ENCODE measurements at places on chromosomes 3 and 15. TPM values are rescaled to one million over a fixed set of nuclear protein-coding genes. Genes with fewer than 3 reads are reported as not detected.

HHLA2 gene
- not detected for polyA plus RNA-seq

ACAN gene
- polyA plus RNA-seq: not detected

IL16 gene
- 0.94 TPM for polyA plus RNA-seq

MAN2A2 gene
- 4.3 TPM for polyA plus RNA-seq

ALG1L2 gene
- polyA plus RNA-seq: 0.49 TPM

PROS1 gene
- 19.6 TPM for polyA plus RNA-seq

IL17RB gene
- 0.79 TPM for polyA plus RNA-seq

DNA sequence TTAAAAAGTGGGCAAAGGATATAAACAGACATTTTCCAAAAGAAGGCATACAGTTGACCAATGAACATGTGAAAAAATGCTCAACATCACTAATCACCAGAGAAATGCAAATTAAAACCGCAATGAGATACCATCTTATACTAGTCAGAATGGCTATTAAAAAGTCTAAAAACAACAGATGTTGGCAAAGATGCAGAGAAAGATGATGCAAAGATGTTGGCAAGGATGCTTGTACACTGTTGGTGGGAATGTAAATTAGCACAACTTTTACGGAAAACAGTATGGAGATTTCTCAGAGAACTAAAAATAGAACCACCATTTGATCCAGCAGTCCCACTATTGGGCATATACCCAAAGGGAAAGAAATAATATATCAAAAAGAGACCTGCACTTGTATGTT, 53.5 kb downstream of the TLNRD1 start:
- H3K36me3 ChIP-seq: no peaks in the 10 kb centered on the region
- no peak overlapping the region for H3K27ac ChIP-seq
- H3K27me3 ChIP-seq: no peaks in the 10 kb centered on the region

DNA sequence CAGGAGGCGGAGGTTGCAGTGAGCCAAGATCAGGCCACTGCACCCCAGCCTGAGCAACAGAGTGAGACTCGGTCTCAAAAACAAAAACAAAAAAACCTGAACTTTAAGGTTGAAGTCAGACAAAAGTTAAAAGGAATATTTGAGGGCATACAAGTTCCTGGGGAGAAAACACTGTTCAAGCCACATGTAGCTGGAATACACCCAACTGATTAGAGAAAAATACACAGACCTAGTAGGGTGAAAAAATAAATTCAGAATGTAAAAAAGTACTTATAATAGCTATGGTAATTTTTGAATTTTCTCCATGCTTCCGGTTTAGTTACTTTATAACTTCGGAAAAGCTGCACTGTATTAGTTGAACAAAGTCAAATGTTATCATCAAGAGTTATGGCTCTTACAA, 42.6 kb upstream of the SNTN start:
- no peak overlapping the region for H3K4me3 ChIP-seq
- no peak overlapping the region for H3K27ac ChIP-seq
- no peak for DNase-seq
- H3K27me3 ChIP-seq: no peaks in the 10 kb centered on the region
- no peaks in the 10 kb centered on the region for H3K36me3 ChIP-seq
- peaks cover 17% of the 10 kb centered on the region for H3K4me1 ChIP-seq

DNA sequence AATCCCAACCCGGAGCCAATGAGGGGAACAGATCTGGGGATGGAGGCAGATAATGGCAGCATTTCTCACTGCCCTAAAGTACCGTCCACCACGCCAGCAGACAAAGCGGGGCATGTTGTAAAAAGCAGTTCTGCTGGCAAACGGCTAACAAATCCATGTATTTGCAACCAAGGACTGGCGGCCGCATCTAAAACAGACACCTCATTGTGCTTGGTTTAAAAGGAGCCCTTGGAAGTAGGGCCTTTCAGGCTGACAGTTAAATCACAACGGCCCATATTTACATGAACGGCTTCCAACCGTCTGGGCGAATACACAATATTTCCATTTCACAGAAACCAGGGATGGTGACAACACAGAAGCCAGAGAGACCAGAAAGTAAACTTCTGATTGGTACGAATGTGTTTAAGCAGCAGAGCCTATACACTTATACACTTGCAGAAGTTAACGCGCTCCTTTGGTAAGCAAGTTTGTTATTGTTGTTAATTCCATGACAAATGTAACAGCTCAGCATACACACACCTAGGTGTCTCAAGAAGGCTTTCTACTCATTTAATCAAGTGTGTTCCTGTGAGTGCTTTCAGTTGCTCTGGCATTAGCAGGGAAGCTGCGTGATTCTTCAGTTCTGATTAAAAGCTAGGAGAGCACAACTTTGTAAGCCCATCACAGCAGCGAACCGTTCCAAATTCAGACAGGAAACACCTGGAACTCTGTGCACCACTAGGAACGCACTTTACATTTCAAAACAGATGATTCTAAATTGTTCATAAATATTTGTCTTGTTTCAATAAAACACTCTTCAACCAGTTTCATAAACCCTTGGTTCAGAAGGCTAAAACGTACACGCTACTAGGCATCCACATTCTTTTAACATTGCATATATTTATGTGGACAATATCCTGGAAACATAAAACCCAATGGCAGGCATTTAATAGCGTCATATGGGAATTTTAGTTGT, 112.9 kb downstream of the PDZRN3 start:
- H3K27ac ChIP-seq: no peak overlapping the region
- H3K4me3 ChIP-seq: no peak overlapping the region
- H3K36me3 ChIP-seq: no peaks in the 10 kb centered on the region
- peaks cover 20% of the 10 kb centered on the region for H3K4me1 ChIP-seq
- DNase-seq: no peak

- no peak overlapping the region for H3K4me3 ChIP-seq
- H3K27me3 ChIP-seq: no peaks in the 10 kb centered on the region
- no peaks in the 10 kb centered on the region for H3K4me1 ChIP-seq
- no peaks in the 10 kb centered on the region for H3K36me3 ChIP-seq
- no peak overlapping the region for H3K27ac ChIP-seq
- no peak for DNase-seq
These were observed 42.2 kb downstream of the ZBTB11 start for GRCh38 chr3:101634591-101635196.

GRCh38 chr15:66369773-66370651, 13.5 kb upstream of the TIPIN start:
- H3K27me3 ChIP-seq: no peaks in the 10 kb centered on the region
- H3K27ac ChIP-seq: no peak overlapping the region
- DNase-seq: peak; percentile 2
- no peak overlapping the region for H3K4me3 ChIP-seq

DNA sequence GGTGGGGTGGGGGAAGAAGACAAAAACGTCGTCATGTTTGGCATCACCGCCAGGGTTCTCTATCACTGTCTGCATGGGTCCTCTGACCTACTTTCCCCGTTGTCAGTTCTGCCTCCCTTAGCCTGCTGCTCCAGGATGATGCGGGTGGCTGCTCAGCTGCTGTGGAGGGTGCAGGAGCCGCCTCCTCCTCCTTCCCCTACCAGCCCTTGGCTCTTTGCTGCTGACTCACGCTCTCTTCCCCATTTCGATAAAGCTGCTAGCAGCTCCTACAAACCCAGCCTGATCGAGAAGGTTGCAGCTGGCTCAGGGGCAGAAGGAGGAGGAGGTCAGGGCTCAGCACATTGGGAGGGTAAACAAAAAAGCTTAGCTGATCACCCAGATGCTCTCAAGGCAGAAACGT, 49.5 kb upstream of the SEC13 start:
- DNase-seq: peak; percentile 20
- no peaks in the 10 kb centered on the region for H3K36me3 ChIP-seq
- no peak overlapping the region for H3K27ac ChIP-seq
- H3K27me3 ChIP-seq: no peaks in the 10 kb centered on the region
- peaks cover 17% of the 10 kb centered on the region for H3K4me1 ChIP-seq

DNA sequence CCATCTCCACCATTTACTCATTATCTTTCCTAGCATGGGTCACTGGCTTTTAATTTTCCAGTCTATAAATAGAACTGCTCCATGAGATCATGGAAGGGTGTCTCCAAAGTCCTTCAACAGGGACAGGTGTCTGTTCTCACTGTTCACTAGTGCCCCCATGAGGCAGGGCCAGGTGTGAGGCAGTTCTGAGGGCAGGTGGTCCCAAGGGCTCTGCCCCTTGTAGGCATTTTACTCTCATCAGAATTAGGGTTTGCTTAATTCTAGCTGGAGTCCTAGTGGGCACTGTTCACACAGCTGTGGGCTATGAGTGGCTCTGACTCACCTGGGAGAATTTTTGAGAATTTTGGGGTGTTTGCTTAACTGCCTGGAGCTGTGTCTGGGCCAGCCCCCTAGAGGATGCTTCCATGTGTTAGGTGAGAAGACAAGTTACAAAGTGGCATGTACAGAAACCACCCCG, 248.0 kb upstream of the LYSMD4 start:
- H3K4me3 ChIP-seq: no peak overlapping the region
- no peak for DNase-seq
- no peaks in the 10 kb centered on the region for H3K36me3 ChIP-seq
- no peak overlapping the region for H3K27ac ChIP-seq

GRCh38 chr15:55742498-55742926, 440 bp downstream of the PRTG start:
- H3K27ac ChIP-seq: no peak overlapping the region
- H3K27me3 ChIP-seq: peaks cover 58% of the 10 kb centered on the region
- DNase-seq: peak; percentile 48
- H3K4me3 ChIP-seq: peak overlapping the region; percentile 70
- H3K36me3 ChIP-seq: no peaks in the 10 kb centered on the region
- peaks cover 6% of the 10 kb centered on the region for H3K4me1 ChIP-seq

DNA sequence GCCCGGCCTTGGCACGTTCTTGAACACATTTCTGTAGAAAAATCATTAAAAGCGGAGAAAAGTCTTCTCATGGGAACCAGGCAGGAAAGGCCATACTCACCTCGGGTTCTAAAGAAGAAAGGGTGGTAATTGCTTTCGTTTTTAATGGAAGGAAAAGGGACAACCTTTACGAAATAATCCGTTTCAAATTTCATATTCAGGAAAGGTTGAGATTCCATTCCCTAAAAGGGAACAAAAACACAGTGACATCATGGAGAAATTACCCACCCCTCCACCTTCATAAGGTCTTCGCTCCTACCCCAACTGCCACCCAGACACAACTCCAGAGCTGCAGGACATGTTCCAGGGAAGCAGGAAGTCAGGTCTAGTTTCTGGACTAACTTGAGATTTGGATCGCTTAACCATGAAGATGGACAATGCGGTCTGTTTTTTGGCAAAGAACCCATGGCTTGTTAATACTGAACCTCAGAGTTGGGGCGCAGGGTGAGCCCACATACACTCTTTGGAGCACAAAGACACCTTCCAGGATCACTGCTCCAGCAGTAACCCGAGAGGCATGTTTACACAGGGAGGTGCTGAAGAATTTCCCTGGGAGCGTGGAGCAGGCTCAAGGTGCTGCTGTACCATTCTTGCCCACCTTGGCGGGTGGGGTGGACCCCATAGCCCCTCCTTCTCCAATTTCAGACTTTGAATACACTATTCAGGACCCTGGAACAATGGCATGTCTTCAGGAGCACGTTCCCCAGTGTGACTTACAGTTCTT, 49.2 kb downstream of the SPATA12 start:
- H3K27ac ChIP-seq: no peak overlapping the region
- no peak for DNase-seq
- no peaks in the 10 kb centered on the region for H3K27me3 ChIP-seq
- H3K4me3 ChIP-seq: no peak overlapping the region
- no peaks in the 10 kb centered on the region for H3K36me3 ChIP-seq

DNA sequence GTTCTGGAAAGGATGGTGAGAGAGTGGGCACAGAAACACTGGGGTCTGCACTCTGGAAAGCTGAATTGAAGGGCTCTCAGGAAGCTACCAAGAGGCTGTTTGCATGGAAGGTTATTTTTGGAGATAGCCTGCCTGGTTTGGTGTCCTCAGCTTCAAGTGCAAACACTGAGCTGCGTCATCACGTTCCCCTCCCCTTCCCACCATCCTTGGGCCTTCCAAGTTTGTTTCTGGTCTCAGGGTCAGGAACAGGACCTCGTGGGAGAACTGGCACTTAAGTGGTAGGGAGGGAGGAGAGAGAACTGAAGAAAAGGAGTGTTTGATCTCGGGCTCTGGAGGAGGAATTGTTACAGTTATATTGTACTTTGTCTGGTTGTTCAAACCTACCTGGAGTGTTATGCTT, 10.6 kb downstream of the ST6GAL1 start:
- DNase-seq: no peak
- no peak overlapping the region for H3K27ac ChIP-seq
- no peaks in the 10 kb centered on the region for H3K36me3 ChIP-seq
- no peaks in the 10 kb centered on the region for H3K4me1 ChIP-seq
- H3K27me3 ChIP-seq: peaks cover 11% of the 10 kb centered on the region

DNA sequence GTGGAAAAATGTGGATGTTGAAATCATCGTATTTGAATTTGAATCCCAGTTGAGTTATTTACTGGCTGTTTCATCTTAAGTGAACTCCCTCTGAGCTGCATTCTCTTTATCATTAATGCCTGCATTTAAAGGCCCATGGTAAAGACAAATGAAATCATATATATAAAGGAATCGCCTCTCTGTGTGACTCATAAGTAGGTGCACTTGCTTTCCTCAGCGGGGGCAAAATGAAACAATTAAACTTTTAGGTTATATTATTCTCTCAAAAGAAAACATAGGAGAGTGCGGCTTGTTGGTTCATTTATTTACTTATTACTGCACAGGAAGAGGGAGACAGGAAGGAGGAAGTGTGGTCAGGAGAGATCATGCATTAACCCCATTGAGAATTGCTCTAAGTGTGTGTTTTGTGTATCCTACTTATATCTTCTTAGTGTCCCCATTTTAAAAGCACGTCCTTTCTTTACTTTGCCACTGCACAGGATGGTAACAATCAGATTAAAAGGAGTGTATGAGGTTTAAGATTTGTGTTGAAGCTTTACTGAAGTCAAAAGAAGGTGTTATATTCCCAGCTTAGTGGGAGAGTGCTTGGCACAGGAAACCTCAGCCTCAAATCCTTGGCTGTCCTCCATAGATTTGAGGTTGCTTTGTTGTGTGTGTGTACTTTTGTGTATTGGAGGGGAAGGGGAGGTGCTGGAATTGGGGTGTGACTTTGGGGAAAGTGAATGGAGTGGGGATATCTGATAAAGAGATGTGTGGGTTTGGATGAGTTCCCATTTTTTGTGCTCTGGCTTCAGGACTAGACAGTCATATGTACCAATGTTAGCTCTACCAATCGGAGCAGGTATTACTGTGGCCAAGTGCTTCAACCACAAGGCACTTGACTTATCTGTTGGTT, 595.8 kb upstream of the NR2F2 start:
- H3K36me3 ChIP-seq: no peaks in the 10 kb centered on the region
- no peaks in the 10 kb centered on the region for H3K4me1 ChIP-seq
- no peak for DNase-seq
- H3K27ac ChIP-seq: no peak overlapping the region
- no peaks in the 10 kb centered on the region for H3K27me3 ChIP-seq

DNA sequence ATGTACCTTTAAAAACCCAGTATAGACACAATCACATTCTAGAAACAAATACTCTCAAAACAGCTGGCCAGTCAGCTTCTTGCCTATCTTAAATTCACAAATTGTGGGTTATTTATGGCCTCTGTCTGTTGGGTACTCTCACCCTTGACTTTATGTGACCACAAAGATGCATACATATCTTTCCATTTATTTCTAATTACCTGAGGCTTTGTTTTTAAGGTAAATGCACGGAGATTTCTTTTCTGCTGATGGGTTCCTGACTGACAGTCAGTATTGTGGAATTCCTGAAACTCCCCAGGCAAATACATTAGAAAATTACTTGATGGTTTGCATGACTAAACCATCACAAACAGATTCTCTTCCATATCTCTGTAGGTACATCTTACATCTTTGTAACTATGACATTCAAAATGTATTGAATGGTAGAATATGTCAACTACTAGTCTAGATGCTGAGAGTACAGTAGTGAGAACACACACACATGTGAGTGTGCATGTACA, 107.7 kb downstream of the EDEM1 start:
- no peaks in the 10 kb centered on the region for H3K36me3 ChIP-seq
- H3K4me3 ChIP-seq: no peak overlapping the region
- peaks cover 21% of the 10 kb centered on the region for H3K4me1 ChIP-seq

Measured in GM23248 (cell line).